ENCODE measurements at places on chromosomes 6 and 20.
A peak's percentile ranks its signal among the peaks of the same experiment; 100 is the strongest.

- no peak for DNase-seq
Observed at GRCh38 chr6:111829998-111830397, 43.3 kb downstream of the FYN start.

- DNase-seq, result peak; percentile 93
Observed at GRCh38 chr6:75205776-75206575, at the start of gene COL12A1. Gene COL12A1 (minus strand): TSS chr6:75206053. CDS start chr6:75202792, 3,261 bp downstream.

DNA sequence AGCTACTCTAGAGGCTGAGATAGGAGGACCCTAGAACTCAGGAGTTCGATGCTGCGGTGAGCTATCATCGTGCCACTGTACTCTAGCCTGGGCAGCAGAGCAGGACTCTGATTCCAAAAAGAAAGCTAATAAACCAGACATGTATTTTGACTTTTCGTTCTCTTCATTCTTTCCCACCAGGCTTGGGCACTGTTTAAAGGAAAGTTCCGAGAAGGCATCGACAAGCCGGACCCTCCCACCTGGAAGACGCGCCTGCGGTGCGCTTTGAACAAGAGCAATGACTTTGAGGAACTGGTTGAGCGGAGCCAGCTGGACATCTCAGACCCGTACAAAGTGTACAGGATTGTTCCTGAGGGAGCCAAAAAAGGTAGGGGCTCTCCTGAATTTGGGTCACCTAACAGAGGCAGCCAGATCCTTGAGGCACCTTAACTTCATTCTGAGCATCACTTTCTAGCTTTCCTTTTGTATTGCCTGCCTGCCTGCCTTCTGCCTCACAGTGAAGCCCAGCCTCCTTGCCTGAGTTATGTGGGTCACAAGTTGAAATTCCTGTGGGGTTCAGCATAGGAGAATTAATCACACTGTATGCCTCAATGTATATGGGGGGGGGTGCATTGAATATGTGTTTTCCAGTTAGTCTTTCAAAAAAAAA is 3.2 kb downstream of the IRF4 start:
- no peak for DNase-seq

DNA sequence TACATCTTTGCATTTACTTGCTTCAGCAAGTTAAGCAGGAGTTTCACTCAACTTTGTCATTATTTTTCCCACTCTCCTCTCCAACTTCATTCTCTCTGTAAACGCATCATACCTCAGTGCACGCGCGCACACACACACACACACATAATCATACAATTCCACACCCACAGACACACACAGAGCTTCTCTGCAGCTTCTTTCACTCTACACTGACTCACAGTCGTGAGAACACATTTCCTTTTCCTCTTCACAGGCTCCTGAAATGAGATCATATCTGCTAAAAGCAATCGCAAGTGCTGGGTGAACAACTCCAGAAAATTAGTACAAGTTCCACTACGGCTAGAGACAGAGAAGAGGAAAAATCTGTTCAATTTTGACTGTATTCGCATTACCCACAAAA is 215.4 kb downstream of the PTPRT start:
- no peak for DNase-seq

GRCh38 chr6:117961301-117961700 is 54.2 kb downstream of the SLC35F1 start:
- DNase-seq, result no peak
